Esophagus squamous epithelium (tissue), 5 donors: ENCODE measurements at places on chromosomes 6 and 20.

DNA sequence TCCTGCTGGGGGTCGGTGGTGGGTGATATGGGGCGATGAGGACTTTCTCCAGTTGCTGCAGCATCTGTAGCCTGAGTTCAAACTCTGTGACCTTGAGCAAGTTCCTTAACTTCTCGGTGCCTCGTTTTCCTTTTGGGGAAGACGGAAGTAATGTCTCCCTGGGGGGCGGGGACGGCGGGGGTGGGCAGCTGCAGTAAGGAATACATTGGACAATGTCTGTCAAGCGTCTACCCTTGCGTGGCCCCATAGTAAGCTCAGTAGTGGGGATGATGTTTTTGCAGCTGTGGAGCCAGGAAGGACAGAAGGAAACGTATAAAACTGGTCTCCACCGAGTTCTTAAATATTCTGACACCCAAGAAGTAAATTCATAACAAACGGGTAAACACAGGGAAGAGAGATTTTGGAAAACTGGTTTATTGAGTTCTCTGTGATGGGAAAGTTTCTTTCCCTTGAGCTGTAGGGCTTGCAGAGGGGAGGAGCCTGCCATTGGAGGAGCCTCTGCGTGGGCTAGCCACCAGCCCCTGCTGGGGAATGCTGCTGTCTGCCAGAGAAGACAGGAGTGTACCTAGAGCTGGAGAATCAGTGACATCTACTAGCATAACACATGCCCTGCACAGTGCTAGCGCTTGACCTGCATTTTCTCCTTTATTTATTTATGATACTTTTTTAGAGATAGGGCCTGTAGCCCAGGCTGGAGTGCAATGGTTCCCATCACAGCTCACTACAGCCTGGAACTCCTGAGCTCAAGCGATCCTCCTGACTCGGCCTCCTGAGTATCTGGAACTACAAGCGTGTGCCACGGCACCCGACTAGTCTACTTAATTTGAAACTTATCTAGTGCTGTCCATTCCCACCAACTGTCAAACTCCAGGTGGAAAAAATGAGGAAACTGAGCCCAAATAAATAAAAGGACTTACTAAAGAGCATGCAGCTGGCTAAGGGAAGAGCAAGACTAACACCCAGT lies 1.2 kb upstream of the ACSS1 start:
- no peak for DNase-seq

GRCh38 chr6:16836144-16836981 lies 75.1 kb upstream of the ATXN1 start:
- no peak for DNase-seq

- no peak for DNase-seq
These were observed 10.8 kb downstream of the HBS1L start for GRCh38 chr6:135043846-135044245.

DNA sequence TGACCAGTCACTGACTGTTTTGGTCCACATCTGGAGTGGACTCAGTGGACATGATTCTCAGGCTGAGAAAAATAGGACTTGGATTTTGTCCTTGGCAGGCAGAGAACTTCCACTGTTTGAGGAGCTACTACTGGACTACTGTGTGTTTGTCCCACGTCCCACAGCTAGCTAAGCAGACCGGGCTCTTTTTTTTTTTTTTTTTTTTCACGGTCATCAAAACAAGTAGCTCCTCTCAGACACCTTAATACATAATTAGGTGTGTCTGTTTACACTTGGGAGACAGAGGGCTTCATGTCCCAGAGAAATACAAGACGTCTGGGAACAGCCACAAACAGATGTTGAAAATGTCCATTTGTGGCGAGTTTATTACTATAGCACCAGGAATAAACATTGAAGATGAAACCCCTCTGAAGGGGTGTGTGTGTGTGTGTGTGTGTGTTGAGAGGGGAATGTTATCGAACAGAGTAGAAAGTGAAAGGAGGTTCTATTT lies 155.0 kb upstream of the SUPT3H start:
- DNase-seq: no peak

DNA sequence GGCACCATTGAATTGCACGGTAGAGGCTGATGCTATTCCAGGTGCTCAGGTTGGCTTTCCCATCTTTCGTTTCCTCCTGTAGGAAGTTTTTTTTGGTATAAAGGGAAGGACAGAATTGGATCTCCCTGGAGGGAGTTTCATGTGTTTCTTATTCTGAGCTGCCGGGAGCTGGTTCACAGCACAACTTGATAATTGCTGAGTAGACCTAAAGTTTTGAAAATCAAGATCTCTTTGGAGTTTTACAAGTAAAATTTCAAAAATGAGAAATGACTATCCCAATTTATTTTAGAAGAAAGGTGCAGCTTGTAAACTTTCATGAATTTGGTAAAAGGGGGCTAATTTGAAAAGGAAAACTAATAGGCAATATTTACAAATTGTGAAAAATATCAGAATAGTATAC lies 125.2 kb upstream of the ESR1 start:
- DNase-seq: no peak

DNA sequence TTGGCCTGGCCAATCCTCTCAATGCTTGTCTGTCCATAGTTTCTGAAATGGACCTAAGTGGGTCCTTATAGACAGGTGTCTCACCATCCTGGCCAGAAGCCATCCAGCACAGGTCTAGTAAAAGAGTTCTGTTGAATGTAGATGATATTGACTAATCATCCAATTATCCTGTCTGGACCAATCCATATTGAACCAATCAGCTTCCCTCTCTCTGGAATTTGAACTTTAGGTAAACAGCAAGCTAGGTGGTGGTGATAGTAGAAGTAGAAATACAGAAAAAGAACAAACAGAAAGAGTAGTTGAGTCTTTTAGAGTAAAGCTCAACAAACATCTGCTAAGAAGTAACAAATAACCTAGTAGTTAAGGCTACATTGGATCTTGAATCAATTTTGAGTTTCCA lies 9.5 kb upstream of the PNRC1 start:
- DNase-seq: no peak

- no peak for DNase-seq
These were observed 250.9 kb upstream of the JAG1 start for GRCh38 chr20:10924644-10925201.
